ENCODE measurements at places on chromosomes 2 and 18. TPM values are rescaled to one million over a fixed set of nuclear protein-coding genes. Genes with fewer than 3 reads are reported as not detected.

- DNase-seq: peak; percentile 48
Measured at GRCh38 chr2:238714038-238714528, 133.8 kb upstream of the TWIST2 start.

GRCh38 chr2:11019614-11020013, 107.9 kb downstream of the KCNF1 start:
- DNase-seq: no peak

The GRHL1 gene
- total RNA-seq: 1.7 TPM

DNA sequence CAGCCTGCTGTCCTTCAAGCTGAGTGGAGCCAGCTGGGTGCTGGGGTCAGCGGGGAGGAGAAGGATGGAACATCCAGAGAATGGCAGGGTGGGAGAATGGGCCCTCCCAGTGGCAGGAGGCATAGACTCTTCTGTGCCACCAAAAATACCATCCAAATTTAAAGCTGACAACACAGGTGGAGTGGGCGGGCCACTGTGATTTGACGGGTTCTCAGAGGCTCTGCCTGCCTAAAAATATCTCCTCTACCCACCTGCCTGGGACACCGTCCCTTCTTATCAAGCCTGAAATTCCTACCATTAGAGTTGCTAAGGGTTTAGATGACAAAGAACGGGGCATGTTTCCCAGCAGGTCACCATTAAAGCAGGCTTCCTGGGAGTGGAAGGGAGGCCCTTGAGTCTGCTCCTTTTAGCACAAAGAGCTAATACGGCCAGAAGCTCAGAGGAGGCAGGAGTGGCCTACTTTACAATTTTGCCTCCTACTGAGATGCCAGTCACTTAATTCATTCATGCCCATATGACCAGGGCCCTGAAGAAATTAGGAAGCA, 19.8 kb upstream of the MARCHF4 start:
- DNase-seq: no peak

DNA sequence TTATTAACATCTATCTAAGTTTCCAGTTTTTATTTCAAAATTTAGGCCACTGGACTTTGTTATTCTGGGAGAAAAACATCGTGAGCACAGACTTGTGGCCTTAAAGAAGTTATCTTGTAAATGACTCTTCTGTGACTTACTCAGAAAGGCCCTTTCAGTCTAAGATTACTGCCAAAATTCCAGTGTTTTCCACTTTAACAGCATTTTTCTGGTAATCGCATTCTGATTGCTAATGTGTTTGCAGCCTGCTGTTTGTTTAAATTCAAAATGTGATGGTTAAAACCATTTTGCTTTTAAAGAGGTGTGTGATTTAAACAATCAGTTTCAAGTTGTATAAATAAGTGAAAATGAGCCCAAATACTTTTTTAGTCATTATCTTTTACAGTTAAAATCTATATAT, 136.7 kb upstream of the DAPL1 start:
- no peak for DNase-seq
